Amniotic epithelial cell (primary cell): ENCODE measurements at places on chromosomes 3 and 15.

GRCh38 chr3:140332131-140332530 is 345.7 kb upstream of the TRIM42 start:
- DNase-seq = no peak

DNA sequence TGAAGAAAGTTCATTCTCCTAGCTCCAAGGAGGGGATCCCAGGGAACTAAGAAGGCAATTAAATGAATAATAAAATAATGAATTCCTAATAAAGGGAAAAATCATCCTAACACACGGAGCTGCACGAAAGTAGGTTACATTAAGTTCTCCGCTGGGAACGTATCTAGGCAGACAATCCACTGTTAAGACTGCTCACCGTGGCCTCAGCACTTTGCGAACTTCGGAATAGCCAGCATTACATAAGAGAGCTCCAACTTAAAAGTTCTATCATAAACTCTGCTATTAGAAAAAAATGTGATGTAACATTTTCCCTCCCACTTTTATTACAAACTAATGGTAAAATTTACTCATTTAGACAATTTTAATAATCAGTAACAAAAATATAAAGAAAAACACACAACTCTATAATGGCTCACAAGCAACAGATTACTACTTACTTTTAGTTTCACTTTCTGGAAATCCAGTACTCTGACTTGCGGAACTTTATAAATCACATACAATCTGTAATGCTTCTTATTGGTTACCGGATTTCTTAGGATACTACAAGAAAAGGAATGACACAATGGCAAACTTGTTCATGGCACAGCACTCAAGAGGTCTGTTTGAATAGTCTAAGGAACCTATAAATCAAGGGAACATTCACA is 8.5 kb downstream of the SNRPA1 start:
- DNase-seq = no peak

DNA sequence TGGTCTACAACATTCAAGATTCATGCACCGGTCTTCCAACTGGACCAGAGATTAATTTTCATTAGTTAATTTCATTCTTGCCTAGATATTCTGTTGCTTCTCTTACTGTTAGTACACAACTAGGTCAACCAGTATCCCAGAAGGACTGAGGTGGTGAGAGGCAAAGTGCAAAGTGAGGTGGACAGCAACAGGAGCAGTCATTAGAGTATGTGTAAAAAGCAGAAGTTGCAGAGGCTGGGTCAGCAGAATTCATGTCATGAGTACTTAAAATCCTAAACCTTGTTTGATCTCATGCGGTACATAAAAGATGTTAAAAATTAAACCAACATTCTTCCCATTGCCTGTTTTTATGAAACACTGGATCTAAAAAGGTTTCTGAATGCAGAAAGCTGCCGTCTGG is 46.7 kb downstream of the PARP14 start:
- DNase-seq = no peak

- DNase-seq = no peak
Observed at GRCh38 chr3:3065876-3066275, 44.3 kb downstream of the IL5RA start.

DNA sequence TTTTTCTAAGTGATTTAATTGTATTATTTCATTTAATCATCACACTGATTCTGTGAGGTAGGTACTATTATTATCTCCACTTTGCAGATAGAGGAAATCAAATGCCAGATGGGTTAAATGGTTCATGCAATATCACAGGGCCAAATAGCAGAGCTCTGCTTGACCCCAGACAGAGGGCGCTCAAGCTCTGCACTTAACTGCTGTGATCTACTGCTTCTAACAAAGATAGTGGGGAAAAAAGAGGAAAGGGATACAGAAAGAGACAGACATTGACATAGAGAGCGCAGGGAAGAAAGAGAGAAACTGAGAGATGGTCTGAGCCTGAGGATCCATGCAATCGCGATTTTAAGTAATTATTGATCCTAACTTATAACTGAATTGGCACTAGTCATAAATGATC is 279.1 kb upstream of the THRB start:
- DNase-seq = peak; percentile 62

DNA sequence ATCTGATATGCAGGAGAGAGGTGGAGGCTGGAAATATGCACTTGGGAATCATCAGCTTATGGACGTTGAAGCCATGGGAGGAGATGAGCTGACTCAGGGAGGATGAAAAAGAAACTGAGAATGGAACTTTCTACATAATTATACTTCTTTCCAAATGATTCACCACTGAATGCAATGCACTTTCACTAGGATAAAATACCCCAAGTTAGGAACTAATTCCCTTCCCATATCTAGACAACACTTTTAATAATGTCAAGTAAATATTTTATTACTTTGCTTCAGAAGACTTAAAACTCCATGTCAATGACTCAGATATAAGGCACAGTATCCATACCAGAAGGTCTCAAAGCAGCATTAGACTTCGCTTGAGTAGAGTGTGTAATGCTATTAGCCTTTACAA is 24.2 kb downstream of the NPTN start:
- DNase-seq = peak; percentile 67
